ENCODE measurements at places on chromosomes 2 and 18. TPM values are rescaled to one million over a fixed set of nuclear protein-coding genes. Genes with fewer than 3 reads are reported as not detected.

Gene TCF7L1
- total RNA-seq, result not detected

Gene LIMS4
- total RNA-seq, result 1.4 TPM

Gene ECEL1
- not detected for total RNA-seq

Gene TP53I3
- 0.17 TPM for total RNA-seq

Gene CDKL4
- total RNA-seq, result 0.60 TPM

Gene MFSD2B
- 0.27 TPM for total RNA-seq

Gene LCLAT1
- total RNA-seq, result 18.2 TPM

Gene KCNG3
- not detected for total RNA-seq

Gene MC5R
- total RNA-seq, result not detected

Gene FAM117B
- 20.1 TPM for total RNA-seq

Gene MC2R
- not detected for total RNA-seq

Gene FIGN
- total RNA-seq, result not detected

Gene ANKRD23
- 7.6 TPM for total RNA-seq

Gene NT5DC4
- total RNA-seq, result not detected

Gene INO80C
- 21.3 TPM for total RNA-seq

Gene CAPN13
- total RNA-seq, result not detected

Gene UGGT1
- 37.1 TPM for total RNA-seq

Gene FBXO48
- 1.7 TPM for total RNA-seq

Gene COL6A3
- 1.9 TPM for total RNA-seq

Gene BOLL
- not detected for total RNA-seq

Gene PSMA8
- 0.52 TPM for total RNA-seq

Gene G6PC2
- not detected for total RNA-seq

Gene MATN3
- total RNA-seq, result not detected

Gene CD226
- total RNA-seq, result 128 TPM

Gene WDR54
- total RNA-seq, result 33.6 TPM

Gene RMDN2
- total RNA-seq, result 3.4 TPM

Gene ZNF804A
- not detected for total RNA-seq

Gene GALNT13
- total RNA-seq, result not detected

Gene REG3A
- total RNA-seq, result not detected

Gene HEATR5B
- 30.0 TPM for total RNA-seq

Gene GALNT3
- 7.7 TPM for total RNA-seq

Gene FOXI3
- not detected for total RNA-seq

All from T-helper 17 cell (primary cell).